ENCODE measurements at places on chromosomes 5 and 9. TPM values are rescaled to one million over a fixed set of nuclear protein-coding genes. Genes with fewer than 3 reads are reported as not detected.

The TSSK1B gene
- 0.09 TPM for total RNA-seq

The WDR38 gene
- total RNA-seq = not detected

The EGFLAM gene
- 4.7 TPM for total RNA-seq

The UBE2D2 gene
- total RNA-seq = 43.4 TPM

The LHX3 gene
- not detected for total RNA-seq

The TRMO gene
- total RNA-seq = 13.7 TPM

The BARHL1 gene
- not detected for total RNA-seq

The GPR151 gene
- total RNA-seq = not detected

The MOB3B gene
- total RNA-seq = 0.14 TPM

The DOCK2 gene
- total RNA-seq = 4.4 TPM

The IL33 gene
- total RNA-seq = 202 TPM

The EDIL3 gene
- total RNA-seq = 18.2 TPM

The TMEM232 gene
- 3.4 TPM for total RNA-seq

The BTNL3 gene
- not detected for total RNA-seq

The SLCO4C1 gene
- total RNA-seq = not detected

Data from smooth muscle cell of bladder (primary cell).